ENCODE measurements at places on chromosomes 4 and X.

- DNase-seq, result no peak
Observed at GRCh38 chrX:103330681-103331288, 746 bp downstream of the TCEAL7 start.

DNA sequence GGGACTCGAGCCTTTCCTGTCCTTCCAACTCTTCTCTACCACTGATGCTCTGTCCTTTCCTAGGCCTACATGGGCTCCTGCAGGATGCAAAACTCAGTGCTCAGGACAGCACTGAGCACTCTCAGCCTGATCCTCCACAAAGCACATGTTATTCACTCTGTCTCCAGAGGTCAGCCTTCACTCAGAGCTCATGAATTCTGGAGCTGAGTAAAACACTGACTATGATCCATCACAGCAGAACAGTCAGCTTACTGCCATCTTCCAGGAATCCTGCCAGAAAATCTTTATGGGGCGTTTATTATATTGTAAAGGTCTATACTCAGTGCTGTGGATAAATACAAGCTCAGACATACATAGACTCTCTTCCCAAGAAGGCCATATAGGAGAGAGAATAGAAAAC is 121.5 kb upstream of the CPEB2 start:
- DNase-seq, result no peak

DNA sequence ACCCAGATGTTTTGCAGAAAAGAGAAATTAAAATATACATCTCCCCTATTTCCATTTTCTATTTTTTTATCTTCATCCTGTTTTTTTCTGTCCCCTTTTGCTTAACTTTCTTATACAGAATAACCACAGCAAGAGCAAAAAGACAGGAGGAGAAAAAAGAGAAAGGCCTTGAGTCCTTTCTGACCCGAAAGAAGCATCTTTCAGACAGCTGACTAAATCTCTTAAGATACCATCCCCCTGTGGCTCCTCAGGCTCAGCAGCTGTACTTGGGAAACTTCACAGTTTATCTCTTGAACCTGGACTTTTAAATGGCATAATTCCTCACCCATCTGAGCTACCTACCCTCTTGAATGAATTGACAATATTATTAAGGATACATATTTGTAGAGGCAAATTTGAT is 100.2 kb downstream of the FIP1L1 start:
- DNase-seq, result no peak

DNA sequence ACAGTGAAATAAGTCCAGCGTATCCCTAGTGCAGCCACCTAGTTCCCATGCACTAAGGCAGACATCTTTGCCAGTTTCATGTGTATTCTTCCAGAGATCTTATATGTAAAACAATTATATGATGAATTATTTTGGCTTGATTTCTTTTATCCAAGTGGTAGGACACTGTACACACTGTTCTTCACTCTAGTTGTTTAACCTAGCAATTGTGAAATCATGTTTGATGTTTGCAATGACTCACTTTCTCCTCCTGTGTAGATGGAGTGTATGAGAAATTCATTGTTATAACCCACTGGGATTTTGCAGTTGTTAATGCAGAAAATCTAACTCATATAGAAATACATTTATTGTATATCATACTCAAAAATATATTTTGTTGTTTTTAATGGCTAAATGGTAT is 17.5 kb upstream of the TBC1D1 start:
- no peak for DNase-seq

Measured in urothelium cell line (cell line).